ENCODE measurements at places on chromosomes 2 and 18. TPM values are rescaled to one million over a fixed set of nuclear protein-coding genes. Genes with fewer than 3 reads are reported as not detected.

- no peak for DNase-seq
These were observed 600 bp downstream of the KATNAL2 start for GRCh38 chr18:46917803-46918600.

- no peak for DNase-seq
These were observed 3.4 kb downstream of the B4GALT6 start for GRCh38 chr18:31680831-31681568.

The SERPINB12 gene
- total RNA-seq: not detected

GRCh38 chr18:4352746-4353551, 102.2 kb downstream of the DLGAP1 start:
- no peak for DNase-seq

GRCh38 chr2:241762321-241762932, 14.2 kb upstream of the GAL3ST2 start:
- no peak for DNase-seq

GRCh38 chr2:69954084-69954483, 7.3 kb downstream of the ASPRV1 start:
- no peak for DNase-seq

GRCh38 chr2:120764492-120764891, 28.8 kb downstream of the GLI2 start:
- DNase-seq: peak; percentile 3

DNA sequence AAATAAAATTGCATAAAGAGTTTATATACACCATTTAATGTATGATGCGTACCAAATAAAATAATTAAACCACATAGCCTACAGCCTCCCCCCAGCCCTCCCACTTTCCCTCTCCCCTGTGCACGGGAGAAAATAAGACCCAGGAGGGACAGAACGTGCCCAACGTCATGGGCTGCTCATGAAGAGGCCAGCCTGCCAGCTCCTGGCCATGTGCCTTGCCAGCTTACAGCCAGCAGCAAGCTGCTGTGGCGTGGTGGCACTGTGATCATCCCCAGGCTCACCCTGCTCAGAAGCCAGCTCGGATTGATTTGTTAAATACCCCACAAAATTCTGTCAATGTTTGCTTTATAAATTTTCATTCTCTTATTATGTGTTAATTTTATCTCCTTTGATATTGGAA, 7.6 kb downstream of the GPR148 start:
- DNase-seq: no peak

- no peak for DNase-seq
These were observed 894 bp upstream of the FARSB start for GRCh38 chr2:222656526-222657446.

- no peak for DNase-seq
These were observed 43.4 kb downstream of the RAB10 start for GRCh38 chr2:26077291-26077690.
